ENCODE measurements at places on chromosomes 16 and 17.
A peak's percentile ranks its signal among the peaks of the same experiment; 100 is the strongest.

GRCh38 chr16:54284319-54284930 lies 2.2 kb downstream of the IRX3 start:
- DNase-seq, result no peak

DNA sequence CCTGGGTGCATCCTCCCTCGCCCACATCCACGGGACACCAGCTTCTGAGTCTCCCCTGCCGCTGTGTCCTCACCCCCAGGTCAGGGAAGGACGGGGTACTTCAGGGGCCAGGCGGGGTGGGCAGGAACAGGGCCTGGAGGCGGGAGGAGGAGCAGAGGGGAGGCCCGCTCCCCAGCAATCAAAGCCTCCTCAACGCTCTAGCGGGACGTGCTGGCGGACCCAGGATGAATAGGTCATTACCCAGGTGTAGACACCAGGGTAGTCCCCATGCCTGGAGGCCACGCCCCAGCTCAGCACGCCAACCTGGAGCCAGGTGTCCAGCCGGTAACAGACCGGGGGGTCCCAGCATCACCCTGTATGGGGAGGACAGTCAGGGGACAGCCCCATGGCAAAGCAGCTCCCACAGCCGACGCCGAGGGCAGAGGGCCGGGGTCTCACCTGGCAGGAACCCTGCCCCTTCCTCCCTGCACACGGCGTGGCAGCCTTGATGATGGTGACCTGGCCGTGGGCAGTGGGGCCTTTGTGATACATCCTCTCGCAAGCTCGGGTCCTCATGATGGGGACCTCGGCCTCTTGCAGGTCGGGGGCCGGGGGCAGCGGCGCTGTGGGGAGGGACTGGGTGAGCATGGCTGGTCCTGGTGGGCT lies 24.2 kb downstream of the TPSD1 start:
- no peak for DNase-seq

DNA sequence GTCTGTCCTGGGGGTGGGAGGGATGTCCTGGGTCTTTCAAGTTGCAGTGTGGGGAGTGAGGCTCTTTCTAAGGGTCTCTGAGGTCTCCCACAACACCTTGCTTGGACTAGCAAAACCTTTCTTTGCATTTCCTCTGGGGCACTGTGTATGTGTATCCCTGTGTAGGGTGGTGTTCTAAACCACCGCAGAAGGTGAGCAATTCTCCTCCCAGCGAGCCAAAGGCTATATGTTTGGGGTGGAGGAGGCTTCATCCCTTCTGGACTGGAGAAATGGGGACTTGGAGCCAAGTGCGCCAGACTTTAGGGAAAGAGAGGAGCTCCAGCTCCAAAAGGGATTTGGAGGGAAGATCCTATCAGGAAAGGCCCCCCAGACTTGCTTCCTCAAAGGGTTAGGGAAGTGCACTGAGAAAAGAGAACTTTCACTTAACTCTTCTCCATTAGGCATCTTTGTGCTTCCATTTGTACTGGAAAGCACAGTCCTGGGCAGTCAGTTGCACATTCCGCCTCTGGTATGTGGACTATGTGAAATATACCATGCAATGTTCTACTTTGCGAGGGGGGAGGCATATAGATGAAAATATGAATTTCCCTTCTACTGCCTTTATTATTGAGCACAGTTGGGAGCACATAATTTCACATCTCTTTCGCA lies 18.9 kb upstream of the HOXB9 start:
- no peak for DNase-seq

- no peak for DNase-seq
These were observed 66.7 kb downstream of the SREBF1 start for GRCh38 chr17:17769869-17770631.

GRCh38 chr17:42339221-42339620 lies 49.0 kb downstream of the STAT3 start:
- DNase-seq, result no peak

GRCh38 chr17:43216369-43216761 lies 4.7 kb downstream of the TMEM106A start:
- no peak for DNase-seq

- DNase-seq, result no peak
These were observed 53.1 kb downstream of the NDE1 start for GRCh38 chr16:15703029-15703736.

DNA sequence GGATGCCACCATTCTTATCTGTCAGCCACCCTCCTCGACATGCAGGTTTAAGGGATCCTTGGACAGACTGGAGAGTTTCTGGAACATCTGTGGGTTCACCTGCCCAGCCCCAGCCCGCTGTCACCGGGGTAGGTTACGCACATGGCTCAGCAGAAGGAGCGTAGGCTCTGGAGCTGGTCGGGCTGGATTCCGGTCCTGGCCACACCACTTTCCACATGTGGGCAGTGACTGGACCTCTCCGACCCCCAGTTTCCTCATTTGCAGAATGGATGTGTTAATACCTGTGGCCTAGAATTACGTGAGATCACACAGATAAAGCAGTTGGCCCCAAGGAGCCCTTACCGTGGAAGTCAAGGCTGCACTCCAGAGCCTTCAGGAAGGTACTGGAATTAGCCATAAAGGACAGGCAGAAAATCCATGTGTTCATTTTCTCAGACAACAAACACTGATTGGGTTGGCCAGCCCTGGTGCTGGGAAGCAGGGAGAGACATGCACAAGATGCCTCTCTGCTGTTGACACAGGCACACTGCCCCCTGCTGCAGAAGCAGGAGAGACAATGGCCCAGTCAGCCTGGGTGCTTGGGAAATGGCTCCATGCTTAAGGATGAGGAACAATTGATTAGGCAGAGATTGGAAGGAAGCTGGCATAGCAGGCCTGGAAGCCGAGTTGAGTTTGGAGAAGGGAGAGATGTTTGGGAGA lies 58.8 kb downstream of the SF3B3 start:
- no peak for DNase-seq

DNA sequence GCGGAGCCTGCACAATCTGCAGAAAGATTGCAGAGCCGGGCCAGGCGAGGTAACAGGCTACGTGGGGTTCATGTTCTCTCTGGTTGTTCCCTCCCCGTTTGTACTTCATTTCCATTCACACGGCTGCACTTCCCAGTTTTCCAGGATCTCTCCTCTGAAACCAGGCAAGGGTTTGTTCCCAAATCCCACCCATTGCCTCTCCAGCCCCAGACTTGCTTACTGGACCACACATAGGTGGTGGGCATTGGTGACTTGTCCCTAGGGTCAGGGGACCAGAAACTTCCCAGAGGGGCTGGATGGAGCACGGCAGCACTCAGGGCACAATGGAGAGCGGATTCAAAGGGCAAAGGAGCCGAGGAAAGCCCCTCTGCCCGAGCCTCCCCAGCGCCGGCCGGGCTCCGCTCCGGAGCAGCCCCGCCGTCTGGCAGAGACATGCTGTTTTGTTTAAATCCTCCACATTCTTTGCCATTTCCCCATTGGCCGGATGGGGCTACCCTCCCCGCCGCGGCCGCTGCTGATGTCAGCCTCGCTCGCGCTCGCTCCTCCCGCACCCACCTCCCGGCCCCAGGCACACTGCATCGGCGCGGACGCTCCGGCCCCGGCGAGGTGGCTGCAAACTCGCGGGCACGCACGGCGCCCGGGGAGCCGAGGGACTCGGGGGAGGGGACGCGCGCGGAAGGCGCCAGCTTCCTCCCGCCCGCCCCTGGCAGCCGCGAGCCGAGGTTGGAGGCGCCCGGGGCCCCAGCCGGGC lies at the start of gene PITPNC1:
PITPNC1 (plus strand) TSS at position 545 of the 751 bp plus-strand sequence.
- DNase-seq, result peak; percentile 70

Data from activated CD8-positive, alpha-beta memory T cell treated with anti-CD3 and anti-CD28 coated beads for 4 hours (primary cell).